Stimulated activated CD8-positive, alpha-beta memory T cell treated with anti-CD3 and anti-CD28 coated beads, Interleukin-4, amount 100 ng/mL, for 4 hours (primary cell): ENCODE measurements at places on chromosomes 4 and X.

- no peak for DNase-seq
Observed at GRCh38 chrX:140710710-140711109, 1.2 kb downstream of the LINC00632 start.

DNA sequence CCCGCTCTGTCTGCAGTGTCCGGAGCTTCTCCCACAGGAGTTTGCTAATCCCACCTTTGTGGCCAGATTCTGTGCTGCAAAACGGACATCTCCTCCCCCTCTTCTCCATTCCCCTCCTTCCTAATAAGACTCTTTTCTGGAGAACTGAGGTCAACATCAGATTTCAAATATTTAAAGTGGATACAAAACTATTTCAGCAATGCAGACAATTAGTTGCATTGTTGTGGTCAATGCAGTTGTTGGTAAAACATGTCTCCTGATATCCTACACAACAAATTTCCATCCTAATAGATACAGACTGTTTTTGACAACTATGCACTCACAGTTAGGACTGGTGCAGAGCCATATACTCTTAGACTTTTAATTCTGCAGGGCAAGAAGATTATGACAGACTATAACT lies 5.1 kb upstream of the MCUB start:
- DNase-seq: no peak

- no peak for DNase-seq
Observed at GRCh38 chr4:67273666-67274065, 271.6 kb downstream of the CENPC start.

DNA sequence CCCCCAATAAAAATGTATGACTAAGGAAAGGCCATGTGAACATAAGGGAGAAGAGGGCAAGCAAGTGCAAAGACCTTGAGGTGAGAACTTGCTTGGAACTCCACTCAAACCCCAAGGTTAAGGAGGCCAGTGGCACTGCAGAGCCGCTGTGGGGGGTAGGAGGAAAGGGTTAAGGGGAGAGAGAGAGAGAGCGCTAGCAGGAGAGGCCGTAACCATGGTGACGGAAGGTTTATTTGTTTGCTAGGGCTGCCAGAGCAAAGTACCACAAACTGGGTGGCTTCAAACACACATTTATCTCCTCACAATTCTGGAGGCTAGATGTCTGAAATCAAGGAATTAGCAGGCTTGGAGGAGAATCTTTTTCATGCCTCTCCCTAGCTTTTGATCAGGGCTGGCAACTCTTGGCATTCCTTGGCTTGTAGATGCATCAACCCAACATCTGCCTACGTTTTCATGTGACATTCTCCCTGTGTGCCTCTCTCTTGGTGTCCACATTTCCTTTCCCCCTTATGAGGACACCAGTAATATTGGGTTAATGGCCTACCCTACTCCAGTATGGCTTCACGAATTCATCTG lies 35.2 kb downstream of the SMIM20 start:
- no peak for DNase-seq

GRCh38 chr4:40299811-40300292 lies 35.3 kb upstream of the CHRNA9 start:
- DNase-seq: no peak

GRCh38 chrX:13515211-13515930 lies 54.0 kb upstream of the EGFL6 start:
- DNase-seq: no peak

- no peak for DNase-seq
Observed at GRCh38 chrX:140123446-140123845, 158.1 kb upstream of the CXorf66 start.

GRCh38 chr4:8189551-8190466 lies 9.3 kb upstream of the SH3TC1 start:
- DNase-seq: no peak

DNA sequence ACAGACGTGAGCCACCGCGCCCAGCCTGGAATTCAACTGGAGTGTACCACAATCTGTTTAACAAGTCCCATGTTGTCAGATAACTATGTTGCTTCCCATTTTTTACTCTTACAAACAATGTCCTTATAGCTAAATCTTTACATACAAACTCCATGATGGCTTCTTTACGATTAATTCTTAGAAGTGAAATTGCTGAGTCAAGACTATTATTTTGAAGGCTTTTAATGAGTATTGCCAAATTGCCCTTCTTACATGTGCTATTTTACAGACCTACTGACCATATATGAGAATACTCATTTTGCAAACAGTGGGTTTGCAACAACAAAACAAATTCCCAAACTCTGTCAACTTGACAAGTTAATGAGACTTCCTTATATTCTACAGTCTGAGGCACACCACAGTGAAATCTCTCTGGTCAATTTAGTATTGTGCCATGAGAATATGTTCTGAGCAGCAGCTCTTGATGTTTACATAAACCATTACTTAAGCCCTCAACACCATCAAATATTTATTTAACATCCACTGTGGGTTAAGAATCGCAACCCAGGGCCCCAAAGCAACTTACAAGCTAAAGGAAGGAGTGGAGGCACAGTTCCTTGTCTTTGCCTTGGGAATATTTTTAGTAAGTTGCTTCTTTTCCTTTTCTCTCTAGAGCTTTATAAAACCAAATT lies 128.5 kb downstream of the SPRY1 start:
- no peak for DNase-seq

GRCh38 chrX:53729751-53730150 lies 43.2 kb upstream of the HUWE1 start:
- DNase-seq: no peak

DNA sequence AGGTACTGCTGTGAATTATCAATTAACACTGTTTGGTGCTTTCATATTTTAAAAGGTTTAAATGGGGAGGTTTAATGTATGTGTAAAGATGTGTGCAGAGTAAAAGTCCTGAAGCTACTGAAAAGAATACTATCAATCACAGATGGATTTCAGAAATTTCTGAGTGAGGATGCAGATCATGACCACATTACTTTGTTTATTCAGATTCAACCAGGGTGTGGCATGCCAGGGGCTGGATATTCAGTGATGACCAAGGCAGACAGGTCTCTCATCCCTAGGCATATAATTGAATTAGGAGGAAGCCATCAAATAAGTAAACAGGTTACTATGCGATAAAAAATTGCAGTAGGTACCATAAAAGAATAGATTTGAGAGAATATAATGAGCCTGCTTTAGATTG lies 28.0 kb upstream of the ANKRD50 start:
- no peak for DNase-seq

DNA sequence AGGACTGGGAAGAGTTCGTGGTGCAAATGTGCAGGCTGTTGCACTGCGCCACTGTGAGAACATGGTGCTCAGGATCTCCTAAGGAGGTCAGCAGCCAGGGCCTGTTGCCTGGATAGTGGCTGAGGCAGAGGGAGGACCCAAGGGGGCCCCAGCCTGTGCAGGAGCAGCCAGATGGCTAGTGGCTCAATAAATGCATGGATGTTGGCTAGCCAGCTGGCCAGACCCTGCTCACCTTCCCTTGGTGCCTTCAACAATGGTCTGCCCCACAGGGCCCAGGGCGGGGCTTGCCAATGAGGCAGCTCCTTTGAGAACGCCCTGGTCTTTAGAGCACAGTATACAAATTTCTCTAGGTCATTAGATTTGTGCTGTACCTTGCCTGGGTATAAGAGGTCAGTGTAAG lies 67.4 kb downstream of the TNIP2 start:
- DNase-seq: no peak

- DNase-seq: no peak
Observed at GRCh38 chr4:158847535-158847934, 78.7 kb downstream of the FNIP2 start.

GRCh38 chr4:55549888-55550287 lies 3.2 kb upstream of the CLOCK start:
- DNase-seq: no peak

- DNase-seq: no peak
Observed at GRCh38 chr4:159292137-159292896, 189.4 kb downstream of the RAPGEF2 start.

DNA sequence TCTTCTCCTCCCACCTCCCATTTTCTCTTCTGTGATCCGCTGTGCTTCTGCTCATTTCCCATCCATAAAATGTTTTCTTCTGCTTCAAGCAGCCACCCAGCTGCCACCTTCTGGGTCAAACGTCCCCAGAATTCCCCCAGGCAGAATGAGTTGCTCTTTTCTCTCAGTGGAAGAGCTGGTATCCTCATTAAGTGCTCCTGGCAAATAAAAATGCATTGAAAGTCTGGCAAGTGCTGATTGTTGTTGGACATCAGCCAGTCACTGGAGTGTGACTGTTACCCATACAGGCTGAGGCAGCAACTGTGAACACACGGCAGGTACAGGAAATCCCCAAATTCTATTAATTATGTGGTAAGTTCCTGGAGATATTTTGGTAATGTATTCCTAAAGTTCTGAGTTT lies 52.6 kb downstream of the LIMCH1 start:
- DNase-seq: no peak

- DNase-seq: no peak
Observed at GRCh38 chrX:29547877-29548276, 667.5 kb upstream of the MAGEB2 start.

DNA sequence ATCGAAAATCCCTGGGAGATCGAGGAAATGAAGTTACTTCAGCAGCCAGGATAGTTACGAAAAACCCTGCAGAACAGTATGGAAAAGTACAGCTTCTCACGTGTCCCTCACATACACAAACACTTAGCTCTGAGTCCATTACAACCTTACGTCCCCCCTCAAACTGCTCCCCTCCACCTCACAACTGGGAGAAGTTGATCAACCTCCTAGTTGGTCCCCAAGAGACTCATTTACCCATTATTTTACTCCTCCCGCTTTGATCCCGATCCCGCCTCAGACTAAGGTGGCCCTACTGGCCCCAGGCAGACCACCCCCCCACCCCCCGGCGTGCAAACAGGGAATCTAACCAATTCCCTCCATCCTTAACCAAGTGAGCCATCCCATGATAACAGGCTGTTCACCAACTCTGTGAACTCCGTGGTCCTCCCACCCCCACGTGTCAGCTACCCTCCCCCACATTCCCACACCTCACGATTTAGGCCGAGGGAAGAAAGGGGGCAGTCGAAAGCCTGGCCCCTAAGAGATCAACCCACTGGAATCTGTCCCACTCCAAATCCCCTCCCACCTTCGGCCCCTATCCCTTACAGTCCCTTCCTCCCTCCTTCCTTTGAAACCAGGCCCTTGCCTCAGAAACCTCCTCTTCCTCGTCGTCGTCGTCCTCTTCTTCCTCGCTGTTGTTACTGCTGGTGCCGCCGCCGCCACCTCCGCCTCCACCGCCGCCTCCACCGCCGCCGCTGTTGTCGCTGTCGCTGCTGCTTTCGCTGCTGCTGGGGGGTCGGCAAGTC lies 755 bp downstream of the ANKRD17 start:
- no peak for DNase-seq

GRCh38 chr4:102781570-102781969 lies 20.8 kb upstream of the MANBA start:
- DNase-seq: no peak

DNA sequence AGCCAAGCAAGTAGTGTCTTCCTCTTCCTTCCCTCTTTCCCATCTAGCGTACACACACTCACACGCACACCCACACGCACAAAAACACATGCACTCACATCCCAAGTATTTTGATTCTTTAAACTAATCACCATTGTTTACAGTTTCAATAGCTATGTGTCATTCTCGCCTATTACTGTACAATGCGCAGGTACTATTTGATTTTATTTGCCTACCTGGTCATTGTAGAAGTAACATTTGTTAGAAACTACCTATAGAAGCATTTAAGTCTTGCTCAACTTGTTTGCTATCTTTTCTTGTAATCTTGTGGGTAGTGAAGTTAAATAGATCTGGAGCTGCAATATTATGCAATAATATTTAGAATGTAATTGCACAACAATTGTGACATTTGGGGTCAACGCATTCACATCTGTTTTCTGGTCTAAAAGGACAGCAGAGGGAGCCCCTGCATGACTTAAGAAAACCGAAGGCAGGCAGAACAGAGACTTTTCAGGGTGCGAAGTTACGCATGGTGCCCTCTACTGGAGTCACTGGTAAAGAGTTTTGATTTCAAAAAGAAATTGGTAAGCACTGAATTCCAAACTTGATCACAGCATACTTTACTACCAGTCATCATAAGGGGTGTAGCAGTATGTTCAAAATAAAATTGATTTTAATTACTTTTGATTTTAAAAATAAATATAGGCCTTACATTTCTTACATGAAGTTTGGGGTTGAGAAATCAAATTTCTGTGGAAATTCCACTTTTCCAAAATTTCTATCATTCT lies 503.3 kb upstream of the FAM241A start:
- no peak for DNase-seq

- no peak for DNase-seq
Observed at GRCh38 chrX:48470833-48471118, 716 bp upstream of the SLC38A5 start.

- DNase-seq: no peak
Observed at GRCh38 chr4:114057746-114058145, 78.3 kb upstream of the ARSJ start.
